ENCODE measurements at places on chromosomes 6 and 20.

DNA sequence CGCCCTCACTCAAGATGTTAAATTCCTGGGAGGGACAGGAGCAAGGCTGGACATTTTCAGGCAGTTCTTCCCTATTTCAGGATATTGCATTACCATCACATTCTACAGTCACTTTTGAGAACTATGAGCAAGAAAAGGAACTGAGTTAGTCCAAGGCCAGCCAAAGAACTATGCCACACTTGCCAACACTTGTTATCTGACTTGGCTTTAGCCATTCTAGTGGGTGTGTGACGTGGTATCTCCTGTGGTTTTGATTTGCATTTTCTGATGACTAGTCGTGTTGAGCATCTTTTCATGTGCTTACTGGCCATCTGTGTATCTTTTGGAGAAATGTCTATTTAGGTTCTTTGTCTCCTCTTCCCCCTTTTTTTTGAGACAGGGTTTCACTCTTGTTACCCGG, 12.0 kb downstream of the XRN2 start:
- peak; percentile 41 for DNase-seq

DNA sequence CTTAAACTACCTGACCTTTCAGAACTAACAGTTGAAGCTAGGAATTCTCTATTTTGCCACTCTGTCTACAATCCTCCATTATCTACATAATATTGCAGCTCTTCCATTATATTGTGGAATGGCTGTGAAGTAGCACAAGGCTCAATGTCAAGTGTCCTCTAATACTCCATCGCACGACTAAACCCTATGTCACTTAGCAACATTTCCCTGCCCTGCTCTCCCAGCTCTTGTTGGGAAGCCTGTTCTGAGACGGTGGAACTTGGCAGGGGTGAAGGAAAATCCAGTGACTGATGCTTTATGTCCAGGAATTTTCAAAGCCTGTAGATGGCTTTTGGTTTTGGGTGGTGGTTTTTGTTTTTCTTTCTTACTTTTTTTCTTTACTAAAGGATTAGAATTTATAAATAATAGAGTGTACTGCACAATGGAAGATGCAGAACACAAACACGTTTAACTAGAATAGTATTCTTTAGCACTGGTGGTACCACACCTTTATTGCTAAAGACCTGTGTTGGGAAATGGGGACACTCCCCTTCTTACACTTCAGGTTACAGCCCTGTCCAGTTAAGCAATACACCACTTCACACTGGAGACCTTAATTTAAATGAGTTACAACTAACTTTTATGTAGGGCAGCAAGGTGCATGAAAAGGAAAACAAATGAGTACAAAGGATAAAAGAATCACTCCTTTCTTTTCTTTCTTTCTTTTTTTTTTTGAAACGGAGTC, 20.7 kb upstream of the AMD1 start:
- no peak for DNase-seq

- DNase-seq = no peak
Measured at GRCh38 chr6:52760105-52760765, 3.0 kb downstream of the GSTA2 start.

GRCh38 chr6:136736281-136736960, 55.9 kb downstream of the MAP3K5 start:
- no peak for DNase-seq

- DNase-seq = no peak
Measured at GRCh38 chr6:104813552-104813951, 46.2 kb downstream of the HACE1 start.

DNA sequence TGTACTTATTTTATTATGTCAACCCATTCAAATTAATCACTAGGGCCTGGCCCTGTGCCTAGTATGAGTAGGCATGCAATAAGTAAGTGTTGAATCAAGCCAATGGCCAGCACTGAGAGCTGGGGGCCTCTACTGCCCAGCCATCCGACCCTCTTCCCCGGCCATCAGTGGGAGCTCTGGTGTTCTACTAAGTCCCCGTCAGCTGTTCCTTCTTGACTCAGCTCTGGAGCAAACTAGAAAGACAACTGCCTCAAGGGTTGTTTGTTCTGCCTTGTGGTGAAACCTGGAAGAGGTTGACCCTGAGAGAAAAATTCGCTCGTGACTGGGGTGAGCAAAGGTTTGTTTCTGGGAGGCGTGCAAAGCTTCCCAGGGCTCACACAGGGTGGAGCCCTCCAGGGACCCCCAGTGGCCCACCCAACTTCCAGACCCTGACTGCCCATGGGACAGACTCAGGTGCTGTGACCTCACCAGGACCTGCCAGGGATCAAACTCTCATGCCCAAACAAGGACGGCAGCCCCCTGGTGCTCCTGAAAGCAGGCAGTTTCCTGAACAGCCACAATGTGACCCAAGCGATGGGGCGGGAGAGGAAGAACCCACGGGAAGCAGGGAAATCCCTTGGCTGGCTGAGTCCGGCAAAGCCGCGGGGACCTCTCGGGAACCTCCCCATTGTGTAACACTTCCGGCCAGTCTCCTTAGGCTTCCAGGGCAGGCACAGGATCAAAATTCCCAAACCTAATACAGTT, 50.4 kb downstream of the BANF2 start:
- DNase-seq = peak; percentile 16

DNA sequence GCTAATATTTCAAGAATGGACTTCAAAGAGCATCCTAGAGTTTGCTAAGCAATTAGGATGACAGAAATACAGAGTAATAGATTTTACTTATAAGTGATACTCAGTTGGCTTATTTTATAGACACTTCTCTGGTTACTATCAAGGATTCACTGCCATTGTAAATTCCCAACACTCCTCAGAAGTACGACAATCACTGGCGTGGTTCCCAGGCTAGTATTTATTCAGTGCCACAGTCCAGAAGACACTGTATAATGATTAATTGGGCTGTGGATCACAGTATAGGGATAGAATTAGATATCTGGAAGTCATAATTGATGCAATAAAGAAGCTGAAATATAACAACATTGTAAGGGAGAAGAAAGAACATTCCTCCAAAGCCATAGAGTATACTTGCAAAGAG, 15.7 kb downstream of the MANEA start:
- DNase-seq = no peak
